ENCODE measurements at places on chromosomes 12 and 14.

DNA sequence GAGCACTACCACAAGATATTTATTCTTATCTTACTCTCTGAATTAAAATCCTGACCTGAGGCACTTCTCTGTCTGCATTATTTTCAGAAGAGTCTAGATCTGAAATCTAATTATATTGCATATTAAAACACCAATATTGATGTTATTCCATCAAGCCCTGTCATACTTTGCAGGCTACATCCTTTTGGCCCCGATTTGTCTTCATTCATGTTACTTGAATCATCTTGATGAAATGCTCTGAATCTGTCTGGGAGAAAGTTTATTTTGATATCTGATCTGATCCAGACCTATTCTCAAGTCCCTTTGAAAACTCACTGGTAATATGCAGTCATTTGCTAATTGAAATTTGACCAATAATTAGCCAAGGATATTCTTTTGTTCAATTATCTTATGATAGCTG is 79.9 kb downstream of the BBS10 start:
- no peak for DNase-seq

- no peak for DNase-seq
Measured at GRCh38 chr14:78412475-78412874, 242.3 kb downstream of the NRXN3 start.

GRCh38 chr12:10617863-10618262 is 4.5 kb upstream of the MAGOHB start:
- DNase-seq = no peak

- no peak for DNase-seq
Measured at GRCh38 chr14:74893614-74894091, 11.9 kb downstream of the DLST start.

DNA sequence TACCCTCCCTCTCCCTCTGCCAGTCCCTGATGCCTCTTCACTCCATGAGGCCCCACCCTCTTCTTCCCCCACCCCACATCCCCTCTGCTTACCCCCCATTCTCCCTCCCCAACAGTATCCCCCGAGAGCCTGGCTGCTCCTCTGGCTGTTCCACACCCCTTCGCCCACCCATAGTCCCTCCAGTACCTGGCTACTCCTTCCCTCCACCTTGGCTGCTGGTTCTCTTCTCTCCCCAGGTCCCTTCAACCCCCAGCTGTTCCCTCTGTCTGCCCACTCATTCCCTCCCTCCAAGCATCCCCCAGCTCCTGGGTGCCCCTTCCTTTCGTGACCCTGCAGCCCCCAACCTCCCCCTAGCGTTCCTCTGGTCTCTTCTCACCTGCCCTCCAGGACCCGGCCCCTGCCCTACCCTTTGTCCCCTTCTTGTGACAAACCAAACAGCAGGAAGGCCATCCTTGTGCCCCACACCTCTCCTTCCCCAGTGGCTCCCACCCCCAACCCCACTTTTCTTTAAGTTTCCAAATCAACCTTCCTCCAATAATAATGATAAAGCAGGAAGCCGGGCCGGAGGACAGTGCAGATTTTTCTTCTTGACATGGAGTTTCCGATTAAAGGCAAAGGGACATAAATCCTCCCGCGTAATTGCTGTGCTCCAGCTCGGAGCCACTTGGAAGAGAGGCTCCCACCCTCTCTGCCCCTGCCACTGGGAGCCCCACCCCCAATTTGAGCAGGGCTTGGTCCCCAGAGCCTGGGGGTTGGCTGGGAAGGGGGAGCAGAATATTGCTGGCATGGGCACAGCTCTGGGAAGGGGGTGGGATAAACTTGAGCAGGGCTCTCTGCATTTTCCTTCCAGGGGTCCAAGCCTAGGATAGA is 40.0 kb downstream of the SMUG1 start:
- DNase-seq = no peak

DNA sequence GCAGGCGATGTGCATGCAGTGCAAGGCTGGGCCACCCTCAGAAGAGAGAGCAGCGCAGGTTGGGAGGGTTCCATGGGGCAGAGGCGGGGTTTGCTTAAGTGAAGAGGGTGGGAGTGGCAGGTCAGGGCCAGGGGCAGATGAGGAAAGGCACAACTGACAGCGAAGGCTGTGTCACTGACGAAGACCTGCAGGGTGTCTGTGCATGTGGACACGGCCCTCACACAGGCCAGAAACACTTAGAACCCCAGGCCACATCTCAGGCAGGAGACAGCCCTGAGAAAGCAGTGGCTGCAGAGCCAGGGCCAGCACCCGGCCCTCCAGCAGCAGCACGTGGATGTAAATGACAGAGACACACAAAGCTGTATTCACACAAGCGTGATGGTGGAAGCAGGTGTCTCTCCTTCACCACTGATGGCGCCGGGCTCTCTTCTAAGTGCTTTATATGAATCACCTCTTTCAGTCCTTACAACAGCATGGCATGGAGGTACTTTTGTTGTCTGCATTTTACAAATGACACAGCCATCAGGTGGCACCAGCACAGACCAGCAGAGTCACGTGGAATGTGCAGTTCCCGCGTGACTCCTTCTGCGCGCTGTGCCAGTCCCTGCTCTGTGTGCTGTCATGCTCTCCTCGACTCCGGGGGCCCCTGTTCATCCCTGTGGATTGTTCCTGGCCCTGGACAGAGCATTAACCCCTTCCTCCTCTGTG is 54.6 kb downstream of the TSPAN11 start:
- no peak for DNase-seq

GRCh38 chr12:52147367-52147963 is 44.3 kb downstream of the KRT80 start:
- peak; percentile 99 for DNase-seq

GRCh38 chr14:73234586-73235394 is 2.5 kb upstream of the PAPLN start:
- DNase-seq = no peak

GRCh38 chr12:5220835-5221234 is 177.2 kb downstream of the KCNA5 start:
- DNase-seq = peak; percentile 40

- DNase-seq = no peak
Measured at GRCh38 chr14:31280871-31281220, 73.3 kb upstream of the HECTD1 start.

DNA sequence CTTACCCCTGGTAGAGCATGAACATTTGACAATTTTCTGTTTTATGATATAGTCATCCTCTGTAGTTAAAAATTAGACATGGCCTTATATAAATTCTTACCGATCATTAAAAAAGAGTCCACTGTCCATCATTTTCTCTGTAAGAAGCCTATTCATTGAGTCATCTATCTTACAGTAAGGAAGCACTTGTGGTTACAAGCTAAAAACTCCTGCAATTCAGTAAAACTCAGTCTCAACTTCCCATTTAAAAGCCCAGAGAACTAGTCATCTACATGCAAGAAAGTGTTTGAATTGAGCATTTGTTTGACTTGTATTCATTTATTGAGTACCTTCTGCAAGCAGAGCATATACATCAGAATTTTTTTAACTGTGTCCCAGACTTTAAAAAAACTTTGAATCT is 63.3 kb downstream of the GTF2A1 start:
- DNase-seq = peak; percentile 62

GRCh38 chr12:10031771-10032175 is 1.3 kb downstream of the CLEC9A start:
- DNase-seq = no peak

GRCh38 chr12:54004063-54004840 is 4.3 kb downstream of the HOXC9 start:
- no peak for DNase-seq

GRCh38 chr12:90086281-90086680 is 377.6 kb upstream of the ATP2B1 start:
- peak; percentile 35 for DNase-seq

GRCh38 chr14:100350986-100351385 is 27.8 kb downstream of the SLC25A47 start:
- no peak for DNase-seq

DNA sequence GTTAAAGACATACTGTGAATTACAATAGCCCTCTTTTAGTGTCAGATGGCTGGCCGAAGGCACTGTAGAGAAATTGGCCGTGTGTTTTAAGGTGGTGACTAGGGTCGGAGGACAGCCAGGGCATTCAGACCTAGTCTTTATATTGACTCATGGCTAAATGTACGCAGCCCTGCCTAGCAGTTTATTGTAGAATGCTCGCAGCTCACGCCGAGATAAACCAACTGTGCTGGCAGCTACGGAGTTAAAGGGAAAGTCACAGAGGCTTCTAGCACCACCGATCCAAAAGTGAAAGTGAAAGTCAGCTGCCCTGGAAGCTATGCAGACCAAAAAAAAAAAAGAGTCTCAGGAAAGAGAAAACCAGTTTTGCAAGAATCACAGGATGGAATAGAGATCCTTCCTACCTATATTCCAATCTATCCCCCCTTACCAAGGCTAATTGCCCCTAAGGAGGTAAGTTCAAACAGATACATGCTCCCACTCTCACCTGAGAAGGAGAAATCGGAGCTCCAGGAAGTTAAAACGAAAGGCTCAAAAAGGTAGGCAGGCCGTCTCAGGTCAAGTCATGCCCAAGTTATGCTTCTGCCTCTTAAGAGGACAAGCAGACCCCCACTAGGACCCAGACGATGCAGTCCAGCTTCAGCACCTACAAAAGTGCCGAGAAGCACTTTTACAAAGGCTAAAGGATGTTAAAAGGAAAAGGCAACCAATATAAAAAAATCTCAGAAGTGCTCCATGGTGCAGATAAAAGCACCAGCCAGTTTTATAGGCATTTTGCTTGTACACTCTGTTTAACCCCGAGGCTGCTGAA is 24.8 kb downstream of the KLRK1 start:
- peak; percentile 72 for DNase-seq

DNA sequence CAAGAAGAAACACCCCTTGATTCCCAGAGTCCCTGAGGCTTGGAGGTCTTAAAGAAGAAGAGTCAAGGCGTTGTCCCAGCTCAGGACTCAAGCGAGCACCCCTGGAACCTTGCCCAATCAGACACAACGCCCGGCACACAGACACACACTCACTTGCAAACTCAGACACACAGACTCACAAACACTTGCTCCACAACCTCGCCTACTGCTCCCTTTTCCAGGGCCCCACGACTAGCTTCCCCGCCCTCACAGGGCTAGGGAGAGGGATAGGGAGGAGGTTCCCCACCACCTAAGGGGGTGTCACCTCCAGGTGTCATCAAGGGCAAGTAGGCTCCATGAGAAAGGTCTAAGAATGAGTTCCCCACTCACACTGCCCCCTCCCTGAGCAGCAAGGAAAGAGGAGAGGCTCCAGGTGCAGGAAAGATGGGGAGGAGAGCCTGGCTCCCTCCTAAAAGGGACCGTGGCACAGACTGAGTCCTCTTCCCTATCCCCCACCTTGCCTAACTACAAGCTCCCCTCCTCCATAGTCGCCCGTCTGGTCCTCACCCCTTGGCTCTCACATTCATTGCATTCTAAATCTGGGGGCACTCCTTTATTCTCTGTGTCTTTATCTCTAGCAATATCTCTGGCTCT is 717 bp downstream of the WNT10B start:
- DNase-seq = no peak

DNA sequence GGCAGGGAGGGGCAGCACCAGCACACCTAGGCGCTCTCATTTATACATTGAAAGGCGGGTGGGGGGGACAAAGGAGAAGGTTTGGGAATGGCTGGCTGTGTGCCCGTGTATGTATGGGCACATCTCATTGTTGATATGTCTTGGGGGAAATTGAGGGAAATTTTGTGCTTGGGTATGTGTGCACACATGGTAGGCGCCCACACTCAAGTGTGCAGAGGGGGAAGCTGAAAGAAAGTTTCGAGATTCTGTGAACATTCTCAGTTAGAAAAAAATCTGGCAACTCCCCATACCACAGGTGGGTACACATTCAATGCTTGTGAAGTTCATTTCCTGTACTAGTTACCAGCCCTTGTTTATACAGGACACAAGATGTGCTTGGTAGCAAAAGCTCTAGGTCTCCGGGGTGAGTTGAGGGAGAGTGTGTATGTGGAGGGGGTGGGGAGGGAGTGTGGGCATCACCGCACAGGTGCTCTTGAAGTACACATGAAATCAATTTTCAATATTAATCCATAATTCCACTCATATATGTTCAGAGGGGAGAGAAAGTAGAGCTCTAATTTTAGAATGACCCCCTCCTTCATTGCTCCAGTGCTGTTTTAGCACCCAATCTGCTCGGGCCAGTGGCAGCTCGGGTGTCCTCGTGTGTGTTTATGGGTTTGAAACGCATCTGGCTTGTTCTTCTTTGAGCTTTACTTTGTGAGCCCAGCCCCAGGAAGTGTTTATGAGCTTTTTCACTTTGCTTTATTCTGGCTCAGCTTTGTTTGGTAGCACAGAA is 286.0 kb downstream of the ZFP36L1 start:
- no peak for DNase-seq

DNA sequence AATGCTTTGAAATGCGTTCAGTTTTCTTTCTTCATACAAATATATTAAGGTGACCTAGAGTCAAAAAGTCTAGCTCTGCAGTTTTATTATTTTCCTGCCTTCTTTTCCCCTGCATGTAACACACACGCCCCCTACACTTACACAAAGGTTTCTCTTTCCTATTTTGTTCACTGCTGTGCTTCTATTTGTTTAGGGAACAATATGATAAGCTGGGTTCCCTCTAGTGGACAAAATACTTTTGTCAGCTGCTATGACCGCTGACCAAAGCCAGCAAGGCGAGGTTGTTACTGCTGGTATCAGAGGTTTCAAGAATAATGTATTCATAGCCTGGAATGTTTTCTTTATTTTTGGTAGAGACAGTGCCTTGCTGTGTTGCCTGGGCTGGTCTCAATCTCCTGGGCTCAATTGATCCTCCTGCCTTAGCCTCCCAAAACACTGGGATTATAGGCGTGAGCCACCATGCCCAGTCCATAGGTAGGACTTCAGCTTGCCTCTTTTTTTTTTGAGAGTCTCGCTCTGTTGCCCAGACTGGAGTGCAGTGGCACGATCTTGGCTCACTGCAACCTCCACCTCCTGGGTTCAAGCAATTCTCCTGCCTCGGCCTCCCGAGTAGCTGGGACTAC is 33.4 kb downstream of the FNTB start:
- peak; percentile 20 for DNase-seq

DNA sequence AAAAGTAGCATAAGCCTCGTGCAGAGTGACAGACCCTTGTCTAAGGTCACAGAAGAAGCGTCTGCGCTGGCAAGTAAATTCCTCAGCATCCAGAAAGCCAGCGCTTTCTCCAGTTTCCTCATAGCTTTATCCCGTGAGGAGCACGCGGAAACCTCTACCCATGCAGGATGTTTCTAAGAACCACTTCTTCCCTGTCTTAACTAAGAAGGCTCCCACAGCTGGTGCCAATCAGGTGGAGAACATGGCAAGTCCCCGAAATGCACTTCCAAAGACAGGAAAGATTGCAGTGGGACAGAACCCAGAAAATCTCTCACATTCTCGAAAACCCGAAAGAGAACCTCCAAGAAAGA is 968 bp upstream of the ARID4A start:
- no peak for DNase-seq

DNA sequence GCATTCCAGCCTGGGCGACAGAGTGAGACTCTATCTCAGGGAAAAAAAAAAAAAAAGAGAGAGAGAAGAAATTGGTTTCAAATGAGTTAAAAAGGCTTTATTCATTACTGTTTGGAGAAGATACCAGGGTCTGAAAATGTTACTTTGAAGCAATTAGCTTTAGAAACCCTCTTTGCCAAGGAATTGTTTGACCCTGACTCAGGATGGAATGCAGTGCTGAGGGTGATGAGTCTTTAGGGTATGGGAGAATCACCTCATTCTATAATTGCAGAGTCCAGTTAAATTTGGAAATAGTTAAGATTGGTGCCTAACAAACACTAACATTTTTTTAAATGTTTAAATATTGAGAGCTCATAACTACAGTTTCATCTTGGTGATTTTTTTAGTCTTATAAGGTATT is 13.3 kb downstream of the RAP1B start:
- DNase-seq = no peak

- DNase-seq = no peak
Measured at GRCh38 chr12:123388951-123389559, 5.1 kb downstream of the KMT5A start.

All from RCC 7860 (cell line).